NCI-H2029 treated with DMSO at 0.1 percent for 48 hours (cell line): ENCODE measurements at places on chromosomes 2 and 18.

DNA sequence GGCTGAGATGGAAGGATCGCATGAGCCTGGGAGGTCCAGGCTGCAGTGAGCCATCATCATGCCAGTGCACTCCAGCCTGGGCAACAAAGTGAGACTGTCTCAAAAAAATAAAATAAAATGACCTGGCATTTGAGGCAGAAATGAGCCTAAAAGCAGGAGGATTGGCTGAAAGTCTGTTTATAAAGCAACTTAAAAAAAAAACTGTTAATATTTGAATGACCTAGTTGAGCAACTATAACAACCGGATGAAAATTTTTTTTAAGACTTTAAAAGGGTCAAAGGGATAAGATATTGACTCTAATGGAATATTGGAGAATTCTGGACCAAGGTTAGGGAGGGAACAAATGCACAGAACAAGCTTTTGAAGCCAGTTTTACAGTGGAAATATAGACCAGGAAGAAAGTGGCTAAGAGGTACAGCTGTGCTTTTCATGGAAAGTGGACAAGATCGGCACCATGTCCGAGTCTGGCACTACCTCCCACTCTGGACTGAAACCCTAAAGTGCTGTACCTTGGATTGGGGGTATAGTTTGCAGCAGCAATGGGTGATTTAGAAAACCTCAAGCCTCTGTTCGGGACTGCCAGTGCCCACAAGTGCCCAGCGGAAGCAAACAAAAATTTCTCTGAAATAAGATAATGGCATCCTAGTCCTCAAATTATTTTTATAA, 33.2 kb upstream of the ELAC1 start:
- DNase-seq = no peak

DNA sequence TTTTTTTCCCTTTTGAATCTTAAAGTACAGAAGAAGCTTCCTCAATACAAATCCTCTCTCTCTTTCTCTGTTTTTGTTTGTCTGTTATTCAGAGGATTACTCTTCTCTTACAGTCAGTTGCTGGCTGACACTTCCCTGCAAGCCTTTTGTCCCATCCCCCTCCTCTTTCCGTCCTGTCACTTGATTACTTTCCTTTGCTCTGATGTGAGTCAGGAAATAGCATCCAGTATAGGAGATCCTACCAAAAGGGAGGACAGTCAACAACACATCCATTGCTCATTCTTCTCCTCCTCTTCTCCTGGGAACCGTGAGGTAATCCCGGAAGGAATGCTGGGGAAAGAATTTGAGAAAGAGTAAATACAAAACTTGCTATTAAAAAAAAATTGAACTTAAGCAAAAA, 79.3 kb upstream of the SCN7A start:
- DNase-seq = no peak

DNA sequence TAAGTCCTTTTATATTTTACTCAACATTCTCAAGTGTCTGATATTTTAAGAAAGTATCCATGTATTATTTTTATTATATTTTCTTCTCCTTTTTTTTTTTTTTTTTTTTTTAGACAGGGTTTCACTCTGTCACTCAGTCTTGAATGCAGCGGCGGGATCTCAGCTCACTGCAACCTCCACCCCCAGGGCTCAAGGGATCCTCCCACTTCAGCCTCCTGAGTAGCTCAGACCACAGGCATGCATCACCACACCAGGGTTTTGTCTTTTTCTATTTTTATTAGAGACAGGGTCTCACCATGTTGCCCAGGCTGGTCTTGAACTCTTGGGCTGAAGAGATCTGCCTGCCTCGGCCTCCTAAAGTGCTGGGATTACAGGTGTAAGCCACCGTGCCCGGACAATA, 212.1 kb downstream of the TCF4 start:
- no peak for DNase-seq

GRCh38 chr2:5495586-5495985, 196.6 kb upstream of the SOX11 start:
- no peak for DNase-seq

DNA sequence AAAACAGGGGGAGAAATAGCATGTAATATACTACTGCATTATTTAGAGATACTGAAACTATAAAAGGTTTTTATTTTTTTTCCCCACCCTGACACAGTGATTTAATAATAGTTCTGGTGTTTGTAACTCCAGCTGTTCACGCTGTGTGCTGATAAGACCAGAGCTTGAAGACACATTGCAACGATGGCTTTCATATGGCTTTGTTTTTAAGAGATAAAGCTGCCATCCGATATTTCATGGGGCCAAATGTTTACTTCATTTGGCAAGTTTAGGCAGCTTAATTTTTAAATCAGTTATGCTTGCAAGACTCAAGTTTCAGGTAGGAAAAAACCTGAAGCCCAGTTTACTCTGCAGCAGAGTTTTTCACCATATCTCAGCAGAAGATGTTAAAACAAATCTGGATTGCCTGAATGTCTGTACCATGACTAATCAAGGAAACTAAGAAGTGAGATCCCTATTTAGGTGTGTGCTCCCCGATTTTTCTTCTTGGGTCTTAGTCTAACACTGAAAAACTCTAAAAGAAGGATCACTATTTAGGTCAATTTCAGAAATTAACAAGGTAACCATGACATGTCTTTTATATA, 508.6 kb downstream of the PARD3B start:
- no peak for DNase-seq

DNA sequence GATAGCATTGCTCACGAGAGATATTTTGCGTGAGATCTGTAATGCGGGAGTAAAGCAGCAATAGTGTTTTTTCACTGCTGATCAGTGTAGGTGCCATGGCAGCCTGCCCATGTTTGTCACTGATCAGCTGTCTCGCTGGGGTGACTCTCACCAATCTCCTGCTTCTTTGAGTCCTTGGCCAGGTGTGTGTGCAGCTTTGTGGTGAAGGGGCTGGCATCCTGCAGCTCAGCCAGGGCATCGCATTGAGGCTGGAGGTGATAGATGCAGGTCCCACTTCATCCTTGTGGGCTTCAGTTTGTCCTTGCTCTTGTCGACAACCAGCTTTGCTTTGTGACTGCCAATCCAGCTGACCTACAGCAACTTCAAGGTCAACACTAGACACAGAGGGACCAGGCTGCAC, 258.3 kb upstream of the CXCR4 start:
- no peak for DNase-seq

- DNase-seq = no peak
Measured at GRCh38 chr2:233728723-233729301, at the start of gene UGT1A3. UGT1A3 (plus strand) TSS chr2:233729042; CDS start chr2:233729127, 85 bp downstream.

GRCh38 chr2:200993097-200993496, 29.6 kb upstream of the ORC2 start:
- DNase-seq = no peak

GRCh38 chr18:62189208-62189607, 2.2 kb downstream of the RELCH start:
- DNase-seq = no peak

DNA sequence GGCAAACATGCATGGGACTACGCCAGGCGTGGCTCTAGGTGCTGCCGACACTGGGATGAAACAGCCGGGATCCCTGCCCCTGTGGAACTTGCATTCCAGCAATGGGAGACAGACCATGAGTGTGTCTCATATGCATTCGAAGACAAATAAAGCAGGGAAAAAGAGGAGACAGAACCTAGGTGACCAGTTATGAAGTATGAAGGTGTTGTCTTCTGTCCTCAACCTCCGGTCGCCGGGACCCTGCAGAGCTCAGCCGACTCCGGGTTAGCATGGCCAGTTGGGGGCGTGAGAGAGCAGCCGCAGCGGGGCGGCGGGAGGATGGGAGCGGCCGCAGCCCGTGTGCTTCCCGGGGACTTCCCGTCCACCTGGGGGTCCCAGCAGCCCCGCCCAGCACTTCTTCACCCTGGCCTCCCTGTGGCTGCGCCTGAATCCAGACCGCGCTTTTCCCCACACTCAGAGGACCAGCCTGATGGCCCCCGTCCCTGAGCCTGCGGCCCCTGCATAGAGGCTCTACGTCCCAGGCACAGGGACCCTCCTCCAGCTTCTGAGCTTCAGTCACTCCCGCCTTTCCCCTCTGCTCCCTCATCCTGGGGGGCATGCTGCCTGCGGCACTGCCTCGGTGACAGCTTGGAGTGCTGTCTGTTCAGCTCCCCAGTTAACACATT, 11.4 kb downstream of the ID2 start:
- no peak for DNase-seq

GRCh38 chr2:196166876-196167275, 4.5 kb downstream of the STK17B start:
- no peak for DNase-seq

DNA sequence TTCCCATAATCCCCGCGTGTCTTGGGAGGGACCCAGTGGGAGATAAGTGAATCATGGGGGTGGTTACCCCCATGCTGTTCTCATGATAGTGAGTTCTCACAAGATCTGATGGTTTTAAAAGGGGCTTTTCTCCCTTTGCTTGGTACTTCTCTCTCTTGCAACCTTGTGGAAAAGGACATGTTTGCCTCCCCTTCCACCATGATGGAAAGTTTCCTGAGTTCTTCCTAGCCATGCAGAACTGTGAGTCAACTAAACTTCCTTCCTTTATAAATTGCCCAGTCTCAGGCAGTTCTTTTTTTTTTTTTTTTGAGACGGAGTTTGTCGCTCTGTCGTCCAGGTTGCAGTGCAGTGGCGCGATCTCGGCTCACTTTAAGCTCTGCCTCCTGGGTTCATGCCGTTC, 26.5 kb upstream of the RTN4 start:
- DNase-seq = no peak

DNA sequence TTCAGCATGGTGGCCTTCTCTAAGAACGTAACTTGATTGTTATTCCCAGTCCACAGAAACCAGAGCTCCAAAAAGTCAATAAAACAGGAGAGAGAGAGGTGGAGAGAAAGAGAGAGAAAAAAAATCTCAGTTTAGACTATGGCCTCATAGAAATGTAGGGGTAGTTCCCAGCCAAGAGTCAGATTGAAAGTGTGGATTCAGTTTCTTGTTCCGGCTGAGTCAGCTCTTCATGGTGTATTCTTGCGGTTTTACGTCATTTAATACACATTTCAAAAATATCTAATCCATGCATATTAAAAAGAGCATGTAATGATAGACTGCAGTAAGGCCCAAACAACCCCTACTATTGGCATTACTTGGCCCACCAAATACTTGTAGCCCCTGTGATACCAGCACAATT, 303.9 kb downstream of the ETAA1 start:
- DNase-seq = no peak

DNA sequence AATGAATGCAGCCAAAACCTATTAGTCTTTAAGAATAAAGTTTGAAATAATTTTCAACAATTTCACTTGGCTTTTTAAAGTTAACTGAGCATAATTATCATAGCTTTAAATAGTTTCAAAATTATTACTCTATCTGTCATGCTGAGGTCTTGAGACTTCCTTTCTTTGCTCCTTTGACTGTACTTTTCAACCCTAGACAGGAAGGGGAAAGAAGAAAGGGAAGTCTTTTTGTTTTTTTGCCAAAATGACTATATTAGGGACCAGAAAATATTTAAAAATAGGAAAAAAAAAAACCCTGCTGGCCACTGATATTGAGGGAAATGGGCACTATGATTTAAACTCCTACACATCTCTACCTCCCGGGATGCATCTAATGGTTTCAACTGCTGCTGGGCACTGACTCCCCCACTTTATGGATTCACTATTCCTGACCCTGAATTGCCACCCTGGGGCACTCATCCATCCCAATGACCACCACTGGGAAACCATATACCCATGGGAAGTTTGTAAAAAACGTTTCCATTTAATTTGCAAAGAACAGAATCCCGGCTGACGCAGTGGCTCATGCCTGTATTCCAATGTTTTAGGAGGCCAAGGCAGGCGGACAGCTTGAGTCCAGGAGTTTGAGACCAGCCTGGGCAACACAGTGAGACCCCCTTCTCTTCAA, 50.5 kb downstream of the GAREM1 start:
- DNase-seq = no peak

DNA sequence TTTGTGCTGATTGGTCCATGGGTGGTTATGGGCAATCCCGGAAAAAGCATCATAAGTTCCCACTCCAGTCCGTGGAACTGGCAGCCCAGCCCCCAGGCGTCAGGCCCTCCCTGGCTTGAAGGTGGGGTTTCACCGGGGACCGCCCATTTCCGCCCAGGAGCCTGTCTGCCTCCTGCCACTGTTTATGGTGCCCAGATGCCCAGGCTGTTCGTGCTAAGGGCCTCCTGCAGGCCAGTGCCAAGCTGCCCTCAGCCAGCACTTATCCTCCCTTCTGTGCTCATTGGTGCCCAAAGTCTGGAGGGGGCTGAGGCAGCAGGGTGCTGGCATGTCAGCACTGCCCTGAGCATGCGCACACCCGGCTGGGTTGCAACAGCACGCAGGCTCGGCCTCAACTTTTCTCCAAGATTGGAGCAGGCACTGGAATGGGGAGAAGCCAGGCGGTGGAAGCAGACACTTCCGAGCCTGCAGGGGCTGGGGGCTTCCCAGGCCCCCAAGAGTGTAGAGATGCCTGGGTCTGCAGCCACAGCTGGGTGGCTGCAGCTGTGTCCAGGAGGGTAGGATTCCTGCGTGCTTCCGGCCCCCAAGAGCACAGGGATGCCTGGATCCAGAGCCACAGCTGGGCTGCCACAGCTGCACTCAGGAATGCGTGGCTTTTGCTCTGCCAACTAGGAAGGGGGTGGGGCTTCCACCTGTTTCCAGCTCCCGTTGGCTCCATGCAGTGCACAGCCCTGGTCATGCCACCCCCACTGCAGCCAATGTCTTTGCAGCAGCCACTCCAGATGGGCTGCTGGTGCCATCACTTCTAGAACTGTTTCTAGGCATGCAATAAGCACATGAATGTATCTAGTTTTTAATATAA, 74.0 kb downstream of the AGPS start:
- DNase-seq = no peak
